Common myeloid progenitor, CD34-positive (primary cell): ENCODE measurements at places on chromosomes 16 and 17.
A peak's percentile ranks its signal among the peaks of the same experiment; 100 is the strongest.

GRCh38 chr16:86108062-86108461 is 209.1 kb downstream of the IRF8 start:
- DNase-seq: no peak
- no peak overlapping the region for H3K4me3 ChIP-seq
- no peaks in the 10 kb centered on the region for H3K27me3 ChIP-seq
- H3K27ac ChIP-seq: no peak overlapping the region
- no peaks in the 10 kb centered on the region for H3K36me3 ChIP-seq

DNA sequence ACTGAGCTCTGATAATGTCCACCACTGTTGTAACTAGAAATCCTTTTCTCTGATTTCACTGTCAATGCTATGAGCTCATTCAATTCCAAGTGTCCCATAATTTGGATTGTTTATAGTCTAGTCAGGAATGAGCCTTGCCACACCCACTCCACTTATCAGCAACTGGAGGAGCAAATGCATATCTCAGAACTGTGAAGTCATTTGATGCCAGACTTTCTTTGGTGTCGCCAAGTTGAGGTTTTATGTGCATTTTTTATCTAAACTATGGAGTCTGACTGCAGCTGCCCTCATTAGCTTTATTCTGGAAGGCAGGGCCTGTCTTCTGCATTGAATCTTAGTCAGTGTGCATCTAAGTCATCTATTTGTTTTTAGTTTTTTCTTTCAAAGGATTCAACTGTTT is 361.3 kb downstream of the PMP22 start:
- H3K27me3 ChIP-seq: no peaks in the 10 kb centered on the region
- no peak for DNase-seq
- H3K4me1 ChIP-seq: peaks cover 3% of the 10 kb centered on the region
- H3K4me3 ChIP-seq: no peak overlapping the region
- H3K27ac ChIP-seq: no peak overlapping the region
- no peaks in the 10 kb centered on the region for H3K36me3 ChIP-seq

GRCh38 chr16:35207059-35207999 is 1747.9 kb downstream of the TP53TG3F start:
- no peak overlapping the region for H3K4me3 ChIP-seq
- no peaks in the 10 kb centered on the region for H3K36me3 ChIP-seq
- H3K27me3 ChIP-seq: no peaks in the 10 kb centered on the region
- H3K27ac ChIP-seq: no peak overlapping the region
- DNase-seq: no peak

- no peaks in the 10 kb centered on the region for H3K27me3 ChIP-seq
- no peak overlapping the region for H3K27ac ChIP-seq
- DNase-seq: no peak
- no peaks in the 10 kb centered on the region for H3K36me3 ChIP-seq
- no peaks in the 10 kb centered on the region for H3K4me1 ChIP-seq
Measured at GRCh38 chr16:12440228-12440530, 363.5 kb downstream of the CPPED1 start.

DNA sequence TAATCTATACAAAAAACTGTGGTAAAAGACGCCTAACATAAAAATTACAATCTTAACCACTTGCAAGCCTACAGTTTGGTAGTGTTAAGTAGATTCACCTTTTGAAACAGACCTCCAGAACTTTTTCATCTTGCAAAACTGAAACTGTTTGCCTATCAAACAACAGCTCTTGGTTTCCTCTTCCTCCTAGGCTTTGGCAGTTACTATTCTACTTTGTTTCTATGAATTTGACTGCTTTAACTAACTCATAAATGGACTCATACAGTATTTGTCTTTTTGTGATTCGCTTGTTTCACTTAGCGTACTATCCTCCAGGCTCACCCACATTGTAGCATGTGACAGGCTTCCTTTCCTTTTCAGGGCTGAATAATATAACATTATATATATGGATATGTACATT is 97.0 kb downstream of the PRKCA start:
- no peaks in the 10 kb centered on the region for H3K36me3 ChIP-seq
- no peaks in the 10 kb centered on the region for H3K27me3 ChIP-seq
- no peak overlapping the region for H3K4me3 ChIP-seq
- H3K4me1 ChIP-seq: no peaks in the 10 kb centered on the region
- H3K27ac ChIP-seq: no peak overlapping the region
- peak; percentile 30 for DNase-seq
